ENCODE measurements at places on chromosomes 3 and 15.

DNA sequence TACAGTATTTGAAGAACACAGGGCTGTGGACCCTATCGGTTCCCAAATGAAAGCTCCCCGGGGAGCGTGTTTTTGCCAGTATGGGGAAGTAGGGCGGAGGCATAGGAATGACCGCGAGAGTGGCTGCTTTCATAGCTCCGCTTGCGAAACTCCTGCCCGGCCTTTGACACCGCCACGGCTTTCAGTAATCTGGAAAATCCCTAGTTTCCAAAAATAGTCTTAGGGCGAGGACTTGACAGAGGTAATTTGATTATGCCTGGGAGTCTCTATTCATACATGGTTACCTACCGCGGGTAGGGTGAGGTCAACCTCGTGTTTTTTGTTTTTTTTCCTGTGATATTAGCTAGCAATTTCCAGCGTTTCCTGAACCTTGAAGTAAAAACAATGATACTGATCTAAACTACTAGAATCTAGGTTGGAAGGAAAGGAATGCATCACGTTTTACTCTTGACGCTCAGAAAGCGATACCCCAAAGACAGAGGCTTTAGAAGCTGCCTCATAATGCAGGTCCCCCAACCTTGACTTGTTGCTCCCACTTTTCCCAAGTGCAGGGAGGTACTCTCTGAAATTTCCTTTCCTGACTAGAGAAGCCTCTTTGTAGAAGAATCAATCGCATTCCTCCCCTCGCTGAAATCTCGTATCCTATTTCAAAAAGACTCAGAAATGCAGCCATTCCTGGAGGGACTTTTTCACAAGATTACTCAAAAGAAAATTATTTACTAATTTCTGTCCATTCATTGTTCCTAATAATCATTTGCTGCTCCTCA is 894 bp upstream of the CCNL1 start:
- no peak for DNase-seq

GRCh38 chr3:30353711-30354467 is 252.5 kb upstream of the TGFBR2 start:
- DNase-seq = no peak

DNA sequence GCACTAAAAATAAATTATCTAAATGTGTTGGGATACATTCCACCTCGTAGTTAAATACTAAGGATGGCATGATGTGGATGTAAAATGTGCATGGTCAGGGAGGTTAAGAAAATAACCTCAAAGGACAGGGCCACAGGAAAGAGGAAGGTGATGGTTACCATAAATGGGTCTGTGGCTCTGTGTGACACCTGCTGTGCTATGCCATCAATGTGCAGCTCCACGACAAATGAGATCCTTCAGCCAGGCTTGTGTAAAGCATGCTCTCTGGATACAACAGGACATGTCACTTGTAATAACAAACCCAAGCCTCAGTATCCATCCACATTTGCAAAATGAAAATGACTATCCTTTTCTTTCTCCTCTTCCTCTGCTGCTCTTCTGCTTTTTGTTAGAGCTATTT is 456.7 kb upstream of the RASGRP1 start:
- no peak for DNase-seq

DNA sequence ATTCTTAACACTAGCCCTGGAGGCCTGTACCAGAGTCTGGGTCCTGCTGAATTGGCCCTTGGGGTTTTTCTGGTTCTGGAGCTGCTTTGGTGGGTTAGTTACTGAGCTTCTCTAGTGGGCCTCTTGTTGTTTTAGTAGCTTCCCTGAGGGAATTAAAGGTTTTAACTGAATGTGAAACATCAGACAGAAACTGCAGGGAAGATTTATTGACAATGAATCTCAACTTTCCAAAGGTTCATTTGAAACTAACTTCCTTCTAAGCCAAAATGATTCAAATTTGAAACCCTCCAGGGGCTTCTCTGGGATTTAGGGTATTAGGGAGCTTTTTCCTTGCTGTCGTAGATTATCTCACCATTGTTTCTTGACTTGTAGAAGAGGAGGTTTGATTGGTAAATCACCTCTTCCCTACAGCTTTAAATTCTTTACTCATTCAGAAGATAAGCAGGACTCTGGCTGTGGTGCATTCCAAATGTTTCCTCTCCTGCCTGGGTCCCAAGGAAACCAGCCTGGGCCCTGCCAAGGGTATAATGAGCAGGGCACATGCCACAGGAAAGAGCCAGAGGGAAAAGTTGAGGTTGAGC is 71.0 kb downstream of the TP63 start:
- no peak for DNase-seq

- DNase-seq = no peak
These were observed 98.9 kb upstream of the FRMD4B start for GRCh38 chr3:69484507-69485393.

DNA sequence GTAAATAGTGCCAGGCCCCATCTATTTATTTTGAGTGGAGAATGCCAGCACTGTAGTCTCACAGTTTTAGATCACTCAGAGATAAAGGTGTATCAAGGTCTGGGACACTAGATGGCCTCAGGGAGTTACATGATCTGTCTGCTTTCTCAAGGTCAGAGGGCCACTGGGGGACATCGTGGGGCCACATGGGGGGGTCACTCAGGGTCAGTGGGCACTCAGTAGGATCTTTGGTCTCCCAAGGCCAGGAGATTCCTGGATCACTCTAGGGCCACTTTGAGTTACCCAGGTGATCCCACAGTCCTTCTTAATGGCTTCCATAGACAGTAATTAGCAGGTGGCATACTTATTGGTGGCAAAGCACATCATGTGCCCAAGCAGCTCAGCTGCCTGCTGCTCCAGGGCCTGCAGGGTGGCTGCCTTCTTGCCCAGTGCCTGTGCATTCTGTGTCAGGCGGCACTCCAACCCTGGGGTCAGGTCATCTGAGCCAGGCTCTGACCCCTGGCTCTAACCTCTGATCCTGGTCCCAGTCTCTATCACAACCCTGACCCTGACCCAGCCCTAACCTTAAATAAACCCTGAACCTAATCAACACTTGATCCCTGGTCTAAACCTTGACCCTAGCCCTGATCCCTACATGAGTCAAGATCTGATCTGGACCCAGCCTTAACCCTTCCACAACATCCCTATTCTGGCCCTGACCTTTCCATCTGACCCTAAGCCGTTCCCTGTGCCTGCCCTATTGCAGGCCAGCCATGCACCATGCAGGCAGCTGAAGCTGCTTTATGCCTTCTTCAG is 1.8 kb upstream of the LAMB2 start:
- no peak for DNase-seq

GRCh38 chr3:45626096-45626887 is 31.7 kb downstream of the LIMD1 start:
- no peak for DNase-seq

DNA sequence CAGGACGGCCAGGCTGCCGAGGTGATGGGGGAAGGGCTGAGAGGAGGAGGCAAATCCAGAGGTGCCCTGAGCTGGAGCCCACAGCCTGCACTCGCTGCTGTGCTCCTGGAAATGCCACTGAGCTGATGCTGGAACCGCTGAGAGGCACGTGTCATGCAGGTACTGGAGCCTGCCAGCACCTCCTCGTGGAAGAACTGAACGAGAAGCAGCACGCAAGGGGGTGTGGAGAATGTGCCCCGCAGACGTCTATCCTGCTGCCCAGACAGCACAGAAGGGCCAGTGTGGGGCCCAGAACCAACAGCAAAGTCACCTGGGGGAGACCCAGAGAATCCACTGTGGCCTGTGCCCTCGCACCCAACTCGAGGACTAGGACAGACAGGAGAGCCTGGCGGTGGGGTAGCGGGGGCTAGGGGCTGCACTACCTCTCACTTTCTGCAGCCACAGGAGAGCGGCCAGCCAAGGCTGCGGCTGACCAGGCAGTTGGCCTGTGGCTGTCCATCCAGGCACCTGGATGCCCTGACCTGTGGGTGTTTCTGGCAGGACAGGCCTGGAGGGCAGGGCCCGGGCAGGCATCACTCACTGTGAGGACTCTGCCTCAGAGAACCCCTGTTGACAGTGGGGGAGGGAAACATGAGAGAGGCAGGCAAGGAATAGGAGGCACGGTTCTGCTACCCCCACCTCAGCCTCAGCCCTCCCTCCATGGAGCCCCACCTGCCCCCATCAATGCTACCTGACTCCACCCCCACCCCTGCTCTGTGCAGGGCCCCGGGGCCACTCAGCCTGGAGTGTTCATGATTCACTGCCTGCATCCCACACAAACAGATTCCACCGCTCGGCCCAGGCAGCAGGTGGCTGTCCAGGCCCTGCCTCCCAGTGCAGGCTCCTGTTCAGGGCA is 213.1 kb downstream of the TBC1D2B start:
- no peak for DNase-seq

DNA sequence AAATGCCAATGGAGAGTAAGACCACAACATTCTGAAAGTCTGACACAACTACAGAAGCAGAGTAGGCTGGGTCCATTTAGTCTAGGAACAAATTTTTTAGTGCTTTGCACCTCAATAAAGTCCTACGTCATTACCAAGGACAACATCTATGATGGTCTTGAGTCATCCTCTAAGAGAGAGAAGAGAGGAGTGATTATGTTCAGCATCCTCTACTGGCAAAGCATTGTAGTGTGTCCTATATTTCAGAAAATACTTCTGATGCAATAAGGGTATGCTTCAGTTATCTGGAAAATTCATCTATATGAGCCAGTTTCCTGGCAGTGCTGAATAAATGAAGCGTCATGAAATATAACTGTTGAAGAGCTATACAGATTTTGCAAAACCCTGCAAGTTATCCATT is 95.6 kb downstream of the P2RY1 start:
- no peak for DNase-seq

DNA sequence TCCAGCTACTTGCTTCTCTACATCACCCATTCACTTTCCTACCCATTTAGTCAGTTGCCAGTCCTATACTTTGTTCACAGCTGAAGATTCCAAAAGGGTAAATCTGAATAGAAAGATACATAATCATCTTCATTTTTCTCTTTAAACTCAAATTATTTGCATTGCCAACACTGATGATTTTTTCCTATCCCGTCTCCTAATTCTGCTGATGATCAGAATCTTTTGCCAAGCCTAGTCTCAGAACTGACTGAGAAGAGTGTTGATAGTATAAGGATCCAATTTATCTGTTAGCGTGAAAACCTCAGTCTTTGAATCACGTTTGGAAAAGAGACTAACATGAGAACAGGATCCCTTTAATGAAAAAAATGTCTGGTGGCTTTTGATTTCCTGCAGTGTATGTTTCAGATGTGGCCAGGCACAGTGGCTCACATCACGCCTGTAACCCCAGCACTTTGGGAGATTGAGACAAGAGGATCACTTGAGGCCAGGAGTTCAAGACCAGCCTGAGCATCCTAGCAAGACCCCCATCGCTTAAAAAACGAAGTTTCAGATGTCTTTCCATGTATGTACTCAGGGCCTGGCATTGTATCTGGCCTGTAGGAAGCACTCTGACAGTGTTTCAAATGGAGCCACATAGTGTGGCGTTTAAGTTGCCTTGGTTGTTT is 169.4 kb downstream of the KLHL25 start:
- no peak for DNase-seq

GRCh38 chr3:115830764-115831395 is 207.6 kb downstream of the GAP43 start:
- DNase-seq = no peak

DNA sequence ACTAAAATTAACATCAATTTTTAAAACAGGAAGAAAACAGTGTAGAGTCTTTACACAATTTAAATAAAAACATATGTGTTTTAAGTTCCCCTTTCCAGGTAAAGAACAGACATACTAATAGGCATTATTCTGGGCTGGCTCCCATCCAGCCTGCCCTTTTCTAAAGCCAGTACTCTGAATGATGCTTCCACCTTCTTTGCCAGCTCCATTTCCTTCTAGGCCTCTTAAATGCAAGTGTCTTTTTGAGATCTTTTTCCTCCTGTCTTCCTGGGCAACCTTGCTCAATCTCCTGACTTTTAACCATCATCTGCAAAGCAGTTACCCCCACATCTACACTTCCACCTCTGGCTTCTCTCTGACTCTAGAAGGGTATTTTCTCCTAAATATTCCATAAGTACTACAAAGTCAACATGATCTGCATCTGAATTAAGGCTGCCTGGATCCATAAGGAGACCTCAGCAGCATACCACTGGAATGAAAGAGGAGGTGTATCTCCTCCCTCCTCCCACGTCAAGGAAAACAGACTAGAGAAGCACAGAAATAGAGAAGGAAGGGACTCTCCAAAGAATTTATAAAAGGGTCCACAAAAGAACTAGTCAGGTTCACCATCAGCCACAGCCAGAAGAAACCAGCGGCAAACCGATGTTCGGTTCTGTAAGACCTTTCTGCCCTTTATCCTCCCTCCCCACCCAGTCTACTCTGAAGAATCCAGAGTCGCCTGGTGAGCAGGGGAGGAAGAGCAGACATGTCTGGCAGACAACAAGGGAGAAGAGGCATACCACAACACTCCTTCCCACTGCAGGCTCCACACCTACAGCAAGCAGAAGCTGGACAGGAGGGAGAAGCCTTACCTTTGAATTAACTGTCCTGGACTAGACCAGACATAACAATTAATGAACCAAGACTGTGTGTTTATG is 47.1 kb downstream of the GOLIM4 start:
- no peak for DNase-seq

DNA sequence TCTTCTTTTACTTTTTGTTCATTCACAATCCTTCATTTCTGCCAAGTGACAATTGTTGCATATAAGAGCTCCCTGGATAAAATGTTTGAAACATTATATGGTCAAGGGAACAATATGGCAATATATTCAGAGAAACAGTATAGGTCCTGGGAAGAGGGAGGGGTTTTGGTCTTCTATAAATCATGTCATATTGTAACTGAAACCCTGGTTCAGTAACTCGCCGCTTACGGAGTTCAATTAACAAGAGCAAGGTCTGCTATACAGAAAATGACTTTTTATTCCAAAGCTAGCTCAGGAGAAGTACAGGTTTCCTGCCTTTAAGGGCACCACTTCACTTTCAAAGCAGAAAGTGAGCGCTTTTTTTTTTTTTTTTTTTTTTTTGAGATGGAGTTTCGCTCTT is 522.1 kb upstream of the TGFBR2 start:
- no peak for DNase-seq

GRCh38 chr3:29382409-29382808 is 101.5 kb downstream of the RBMS3 start:
- DNase-seq = no peak

- no peak for DNase-seq
These were observed 343.5 kb upstream of the ICE2 start for GRCh38 chr15:60822403-60822802.

DNA sequence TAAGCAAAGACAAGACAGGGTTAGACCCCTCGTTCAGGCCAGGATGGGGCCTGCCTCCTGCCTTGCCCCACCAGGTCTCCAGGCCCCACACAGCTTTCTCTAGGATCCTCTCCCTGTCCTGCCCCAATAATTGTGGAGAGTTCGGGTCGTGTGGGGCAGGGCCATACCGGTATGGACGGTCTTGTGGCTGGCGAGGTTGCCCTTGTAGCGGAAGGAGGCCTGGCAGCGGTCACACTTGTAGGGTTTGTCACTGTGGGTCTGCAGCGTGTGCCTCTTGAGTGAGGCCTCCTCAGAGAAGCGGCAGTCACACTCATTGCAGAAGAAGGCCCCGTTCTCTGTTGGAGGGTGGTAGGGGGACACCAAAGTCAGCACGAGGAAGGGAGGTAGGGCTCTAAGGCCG is 18.7 kb downstream of the BCL6 start:
- no peak for DNase-seq

Data from NCI-H526 (cell line).